Effector CD4-positive, alpha-beta T cell (primary cell): ENCODE measurements at places on chromosomes 16 and 17.

DNA sequence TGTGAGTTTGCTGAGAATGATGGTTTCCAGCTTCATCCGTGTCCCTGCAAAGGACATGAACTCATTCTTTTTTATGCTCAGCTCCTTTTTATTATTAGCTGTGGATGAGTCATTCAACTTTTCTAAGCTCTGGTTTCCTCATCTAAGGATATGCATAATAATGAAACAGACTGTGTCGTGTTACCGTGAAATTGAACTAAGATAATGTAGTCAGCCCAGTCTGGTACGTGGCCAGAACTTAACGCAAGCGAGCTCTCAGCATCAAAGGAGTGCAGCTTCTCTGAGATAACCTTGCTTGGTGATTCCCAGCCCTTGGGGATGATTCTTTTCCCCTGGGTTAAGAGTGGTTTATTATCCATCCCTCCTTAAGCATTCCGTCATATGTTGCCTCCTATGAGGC, 454.3 kb upstream of the EEF2KMT start:
- DNase-seq, result no peak

DNA sequence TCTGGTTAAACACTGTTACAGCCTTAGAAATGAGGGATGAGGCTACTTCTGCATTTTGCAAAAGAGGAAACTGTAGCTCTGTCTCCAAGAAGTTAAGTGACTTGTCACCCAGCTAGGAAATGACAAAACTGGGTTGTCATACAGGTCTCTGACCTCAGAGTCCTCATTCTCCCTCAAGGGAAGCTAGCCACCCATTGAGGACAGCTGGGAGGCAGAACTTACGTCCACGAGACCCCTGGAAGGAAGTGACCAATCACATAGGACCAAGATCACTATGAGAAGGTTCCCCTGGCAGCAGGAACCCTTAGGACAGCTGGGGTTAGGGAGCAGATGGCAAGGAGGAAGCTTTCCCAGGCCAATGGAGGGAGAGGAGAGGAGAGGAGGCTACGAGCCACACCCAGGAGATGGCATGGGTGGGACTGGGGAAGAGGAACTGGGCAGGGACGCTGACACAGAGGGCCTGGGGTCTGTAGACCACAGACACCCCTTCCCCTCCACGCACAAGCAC, 11.2 kb downstream of the METTL22 start:
- DNase-seq, result no peak

- DNase-seq, result no peak
Measured at GRCh38 chr16:13150181-13150885, 248.9 kb downstream of the SHISA9 start.

- no peak for DNase-seq
Measured at GRCh38 chr16:10678655-10679054, 16.1 kb downstream of the TEKT5 start.

- DNase-seq, result no peak
Measured at GRCh38 chr17:35743626-35744328, 9.3 kb downstream of the GAS2L2 start.

- DNase-seq, result no peak
Measured at GRCh38 chr17:79645022-79645776, 34.3 kb upstream of the RBFOX3 start.

- DNase-seq, result no peak
Measured at GRCh38 chr17:40699371-40699770, 4.2 kb downstream of the KRT24 start.

DNA sequence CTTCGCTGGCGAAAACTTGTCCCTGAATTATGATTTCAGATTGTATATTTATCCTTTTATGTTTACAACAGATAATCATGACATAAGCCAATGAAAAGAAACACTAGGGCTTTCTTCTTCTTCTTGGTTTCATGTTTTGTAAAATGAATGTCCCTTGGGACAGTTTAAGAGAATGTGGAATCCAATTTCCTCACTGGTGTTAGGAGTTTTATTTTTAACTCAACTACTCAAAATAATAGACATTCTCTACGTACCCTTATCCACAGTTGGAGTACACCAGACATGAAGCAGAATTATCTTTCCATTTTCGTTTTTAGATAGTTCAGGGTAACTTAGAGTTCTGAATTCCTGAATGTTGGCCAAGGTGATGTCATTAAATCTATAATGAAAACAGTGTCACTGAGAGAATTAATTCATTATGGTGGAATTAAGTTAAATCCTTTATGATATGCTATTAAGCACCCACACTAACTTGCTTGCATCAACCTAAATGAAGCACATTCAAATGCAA, 43.4 kb downstream of the IRX6 start:
- DNase-seq, result no peak

GRCh38 chr17:44829523-44830358, at the start of gene GJC1:
Gene GJC1, minus strand, starts transcription at chr17:44830287. Its CDS starts 24,470 bp downstream, at chr17:44805817.
- DNase-seq, result no peak

GRCh38 chr16:23082161-23082788, 67.0 kb downstream of the USP31 start:
- DNase-seq, result no peak

DNA sequence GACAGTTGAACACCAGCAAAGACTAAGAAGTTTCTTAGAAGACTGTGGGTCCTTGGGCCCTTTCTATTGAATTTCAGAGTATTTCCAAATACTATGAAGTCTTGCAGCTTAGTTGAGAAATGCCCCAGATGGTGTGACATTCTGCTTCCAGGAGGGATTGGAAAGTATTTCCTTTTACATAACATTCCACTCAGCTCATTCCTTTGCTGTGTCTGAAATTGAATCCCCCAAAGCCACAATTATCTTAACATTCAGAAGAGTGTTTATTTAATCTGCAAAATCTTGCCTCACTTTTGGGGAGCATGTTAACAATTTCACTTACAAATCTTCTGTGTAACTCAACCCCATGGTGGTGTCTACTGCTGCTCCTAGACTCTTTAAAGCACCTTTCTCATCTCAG, 307.7 kb downstream of the WWOX start:
- DNase-seq, result no peak

DNA sequence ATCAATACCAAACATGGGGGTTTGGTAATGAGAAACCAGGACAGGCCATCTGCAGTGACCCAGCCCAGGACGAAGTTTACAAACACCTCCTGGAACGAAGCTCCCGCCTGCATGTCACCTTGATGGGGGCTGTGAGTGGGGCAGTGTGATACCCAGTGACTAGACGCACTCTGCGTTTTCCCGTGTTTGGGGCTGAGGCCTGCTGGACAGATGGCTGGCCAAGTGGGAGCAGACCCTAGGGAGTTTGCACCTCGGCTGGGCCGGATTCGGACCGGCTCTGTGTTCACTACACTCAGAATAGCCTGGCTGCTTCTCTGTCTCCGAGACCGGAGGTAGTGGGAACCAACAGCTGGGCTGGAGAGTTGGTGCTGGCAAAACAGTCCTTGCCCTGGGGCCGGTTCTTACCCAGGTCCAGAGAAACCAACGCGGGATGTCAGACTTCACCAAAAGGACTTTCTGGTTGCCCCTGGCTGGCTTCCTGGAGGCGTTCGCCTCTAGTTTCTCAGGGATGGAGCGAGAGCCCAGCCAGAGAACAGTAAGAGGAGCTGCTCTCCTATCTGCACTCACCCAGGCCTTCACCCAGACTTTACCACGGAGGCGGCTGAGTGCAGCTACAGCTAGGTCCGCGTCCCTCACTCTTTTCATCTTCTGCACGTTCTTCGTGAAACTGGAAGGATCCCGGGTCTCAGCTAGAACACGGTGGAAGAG, 20.4 kb downstream of the CARHSP1 start:
- no peak for DNase-seq

DNA sequence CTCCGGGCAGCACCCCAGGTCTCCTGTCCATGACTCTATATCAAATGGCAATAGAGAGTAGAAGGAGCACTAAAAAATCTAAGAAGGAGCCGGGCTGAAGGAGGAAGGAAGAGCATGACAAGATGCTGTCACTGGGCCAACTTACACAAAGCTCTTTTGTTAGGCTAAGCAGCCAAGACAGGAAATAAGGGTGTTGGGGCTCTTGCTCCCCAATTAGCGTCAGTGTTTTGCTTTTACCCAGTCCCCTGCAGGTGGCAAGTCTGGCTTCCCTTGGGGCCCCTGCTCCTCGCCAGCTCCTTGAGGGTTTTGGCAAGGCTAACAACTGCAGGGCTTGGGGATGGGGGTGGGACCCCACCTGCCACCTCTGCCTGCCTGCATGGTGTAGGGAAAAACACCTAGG, 120.5 kb downstream of the CCT6B start:
- no peak for DNase-seq

GRCh38 chr17:4764595-4764994, 7.1 kb upstream of the TM4SF5 start:
- DNase-seq, result no peak

GRCh38 chr17:79801156-79802038, 4.5 kb upstream of the CBX8 start:
- no peak for DNase-seq
